ENCODE measurements at places on chromosomes 16 and 17.

DNA sequence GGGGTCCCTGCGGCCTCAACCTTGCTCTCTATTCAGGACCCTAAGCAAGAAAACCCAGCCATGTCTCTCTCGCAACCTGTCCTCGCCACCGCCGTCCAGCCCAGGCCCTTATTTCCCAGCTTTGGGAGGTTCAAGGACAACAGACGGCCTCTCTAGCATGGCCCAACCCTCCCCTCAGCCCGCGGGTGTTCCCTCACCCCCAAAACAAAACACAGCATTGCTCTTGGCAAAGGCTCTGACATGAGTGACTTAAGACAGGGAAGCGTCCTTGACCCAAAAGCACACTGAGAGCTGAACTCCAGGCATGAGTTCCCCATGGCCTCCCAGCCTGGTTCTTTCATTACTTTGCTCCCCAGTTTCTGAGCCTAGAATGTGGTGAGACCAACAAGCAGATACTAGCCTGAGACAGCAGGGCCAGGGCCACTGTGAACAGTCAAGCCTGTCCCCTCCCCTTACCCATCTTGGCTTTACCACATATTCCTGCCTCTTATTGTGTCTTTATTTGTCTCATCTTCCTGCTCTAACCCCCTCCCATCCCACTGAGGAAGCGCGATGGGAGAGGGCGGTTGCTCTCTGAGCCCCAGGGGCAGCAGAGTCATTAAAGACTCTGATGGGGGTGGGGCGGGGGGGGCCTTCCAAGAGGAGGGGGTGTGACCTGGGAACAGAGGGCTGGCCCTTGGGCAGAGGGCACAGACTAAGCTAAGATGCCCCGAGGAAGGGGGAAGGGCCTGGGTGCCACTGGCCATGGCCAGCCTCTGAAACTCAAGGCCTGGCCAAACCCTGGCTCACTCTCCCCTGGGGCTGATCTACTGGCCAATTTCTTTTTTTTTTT, 11.8 kb downstream of the SREBF1 start:
- DNase-seq: no peak

GRCh38 chr17:2040219-2040827, 1.5 kb upstream of the OVCA2 start:
- no peak for DNase-seq

- DNase-seq: no peak
Observed at GRCh38 chr17:82545071-82545462, 25.5 kb downstream of the FOXK2 start.

DNA sequence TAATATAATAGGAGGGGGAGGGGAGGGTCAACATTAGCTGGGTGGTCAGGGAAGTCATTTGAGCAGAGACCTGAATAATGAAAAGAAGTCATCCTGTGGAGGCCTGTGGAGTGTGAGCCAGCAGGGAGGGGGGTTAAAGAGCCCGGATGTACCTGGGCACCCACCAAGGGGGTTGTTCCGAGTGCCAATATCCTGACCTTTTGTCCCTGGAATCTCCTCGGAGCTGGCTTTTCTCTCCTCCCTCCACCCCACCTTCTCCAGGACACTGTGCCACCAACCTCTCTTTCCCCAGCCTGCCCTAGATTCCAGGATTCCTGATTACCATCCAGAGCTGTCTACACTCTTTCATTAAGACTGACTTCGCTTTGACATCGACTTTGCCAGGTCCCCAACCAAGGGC, 6.2 kb downstream of the SHBG start:
- DNase-seq: no peak

DNA sequence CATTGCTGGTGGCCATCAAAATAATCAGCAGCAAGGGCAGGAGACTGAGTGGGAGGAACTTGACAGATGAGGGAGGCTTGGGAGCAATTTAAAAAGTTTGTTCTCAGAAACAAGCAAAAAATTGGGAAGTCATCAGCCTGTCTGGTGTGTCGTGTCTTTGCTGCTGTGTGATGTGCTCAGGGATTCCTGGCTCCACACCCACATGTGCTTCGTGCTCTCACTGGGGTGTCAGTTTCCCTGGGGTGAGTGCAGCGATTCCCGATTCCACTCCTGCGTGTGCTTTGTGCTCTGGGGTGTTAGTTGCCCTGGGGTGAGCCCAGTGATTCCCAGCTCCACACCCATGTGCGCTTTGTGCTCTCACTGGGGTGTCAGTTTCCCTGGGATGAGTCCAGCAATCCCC, 228.1 kb downstream of the SNX29 start:
- no peak for DNase-seq

DNA sequence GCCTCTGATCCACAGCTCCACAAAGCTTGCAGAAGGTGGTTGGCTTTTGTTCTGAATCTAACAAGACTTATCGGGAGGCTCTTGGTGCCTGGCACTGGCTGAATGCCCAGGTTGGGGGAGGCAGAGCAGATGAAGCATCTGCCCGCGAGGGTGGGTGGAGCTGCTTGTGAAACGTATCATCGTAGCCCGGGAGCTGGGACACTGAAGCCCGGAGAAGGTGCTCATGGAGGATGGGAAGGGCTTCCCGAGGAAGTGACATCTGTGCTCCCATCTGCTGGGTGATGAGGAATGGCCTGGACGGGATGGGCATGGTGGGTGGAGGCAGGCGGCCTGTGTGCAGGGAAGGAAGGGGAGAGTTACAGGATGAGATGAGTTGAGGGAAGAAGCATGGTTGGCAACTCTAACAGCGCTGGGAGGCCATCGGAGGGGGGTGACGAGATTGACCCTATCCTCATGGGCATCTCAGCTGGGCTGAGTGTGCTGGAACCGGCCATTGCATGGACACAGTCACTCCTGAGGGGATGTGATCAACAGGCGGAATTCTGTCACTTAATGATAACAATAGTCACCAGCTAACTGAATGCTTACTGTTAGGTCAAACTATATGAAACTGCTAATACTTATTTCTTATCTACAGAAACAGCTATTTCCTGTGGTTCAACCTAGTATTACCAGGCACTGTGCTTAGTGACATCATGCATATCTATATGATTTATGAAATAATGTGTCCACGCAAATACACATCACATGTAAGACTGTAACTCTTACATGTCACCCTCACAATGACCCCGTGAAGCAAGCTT, 102.7 kb downstream of the ABCC6 start:
- no peak for DNase-seq

DNA sequence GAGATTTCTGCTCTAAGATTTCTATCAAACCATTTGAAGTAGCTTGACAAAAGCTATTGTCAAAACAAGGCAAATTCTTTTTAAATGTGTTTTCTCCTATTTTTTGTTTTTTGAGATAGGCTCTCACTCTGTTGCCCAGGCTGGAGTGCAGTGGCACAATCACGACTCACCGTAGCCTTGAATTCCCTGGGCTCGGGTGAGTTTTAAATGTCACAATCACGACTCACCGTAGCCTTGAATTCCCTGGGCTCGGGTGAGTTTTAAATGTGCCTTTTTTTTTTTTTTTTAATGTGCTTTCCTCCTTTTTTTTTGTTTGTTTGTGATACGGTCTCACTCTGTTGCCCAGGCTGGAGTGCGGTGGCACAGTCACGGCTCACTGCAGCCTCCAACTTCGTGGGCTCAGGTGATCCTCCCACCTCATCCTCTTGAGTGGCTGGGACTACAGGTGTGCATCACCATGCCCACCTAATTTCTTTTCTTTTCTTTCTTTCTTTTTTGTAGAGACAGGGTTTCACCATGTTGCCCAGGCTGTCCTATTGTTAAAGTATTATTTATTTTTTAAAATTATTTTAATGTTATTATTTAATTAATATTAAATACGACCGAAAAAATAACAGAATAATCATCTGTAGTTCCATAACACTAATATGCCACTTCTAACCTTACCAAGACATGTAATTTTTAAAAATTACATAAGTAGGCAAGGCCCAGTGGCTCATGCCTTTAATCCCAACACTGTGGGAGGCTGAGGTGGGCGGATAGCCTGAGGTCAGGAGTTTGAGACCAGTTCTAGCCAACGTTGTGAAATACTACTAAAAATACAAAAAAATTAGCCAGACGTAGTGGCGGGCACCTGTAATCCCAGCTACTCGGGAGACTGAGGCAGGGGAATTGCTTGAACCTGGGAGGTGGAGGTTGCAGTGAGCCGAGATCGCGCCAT, 69.7 kb upstream of the FA2H start:
- DNase-seq: no peak

DNA sequence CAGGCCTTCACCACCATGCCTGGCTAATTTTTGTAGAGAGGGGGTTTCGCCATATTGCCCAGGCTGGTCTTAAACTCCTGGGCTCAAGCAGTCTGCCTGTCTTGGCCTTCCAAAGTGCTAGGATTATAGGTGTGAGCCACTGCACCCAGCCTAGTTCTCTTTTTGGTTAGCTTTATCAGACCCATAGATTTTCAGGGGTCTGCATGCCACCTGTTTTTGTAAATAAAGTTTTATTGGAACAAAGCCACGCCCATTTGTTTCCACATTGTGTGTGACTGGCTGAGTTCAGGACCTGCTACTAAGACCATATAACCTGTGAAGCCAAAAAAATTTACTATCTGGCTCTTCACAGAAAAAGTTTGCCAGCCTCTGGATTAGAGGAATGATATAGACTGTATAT, 7.6 kb downstream of the PSMD11 start:
- no peak for DNase-seq
